ENCODE measurements at places on chromosomes 5 and 9.

DNA sequence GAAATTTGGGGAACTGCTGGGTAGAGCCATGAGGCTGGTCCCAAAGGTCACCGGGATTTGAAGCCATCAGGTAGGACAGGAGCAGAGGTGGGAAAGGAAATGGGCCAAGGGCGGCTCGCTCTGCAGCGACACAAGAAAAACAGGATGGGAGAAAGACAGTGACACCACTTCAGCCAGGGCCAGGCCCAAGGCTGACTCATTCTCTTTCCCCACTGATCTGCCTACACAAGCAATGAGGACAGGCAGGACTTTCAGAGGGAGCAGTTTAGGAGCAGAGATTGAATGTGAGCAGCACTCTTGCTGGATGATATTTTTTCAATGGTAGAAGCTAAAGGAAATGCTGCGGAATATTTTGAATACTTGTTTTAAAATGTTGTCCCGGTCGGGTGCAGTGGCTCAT lies 3.5 kb downstream of the RUFY1 start:
- no peak for DNase-seq

DNA sequence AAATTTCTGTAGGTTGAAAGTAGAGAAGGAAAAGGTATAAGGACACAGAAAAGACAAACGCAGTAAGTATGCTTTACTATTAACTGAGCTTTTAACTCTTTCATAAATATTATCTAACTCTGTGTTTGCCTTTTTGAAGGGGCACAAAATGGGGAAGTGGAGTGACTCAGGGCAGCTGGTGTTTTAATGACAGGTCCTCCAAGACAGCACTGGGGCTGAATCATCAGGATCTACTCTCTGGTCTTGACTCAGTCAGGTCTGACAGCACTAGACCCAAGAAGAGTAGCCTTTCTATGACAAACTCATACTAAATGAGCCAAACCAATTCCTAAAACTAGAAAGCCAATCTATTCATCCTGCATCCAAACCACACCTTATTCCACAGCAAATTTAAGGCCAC lies 102.2 kb downstream of the APTX start:
- no peak for DNase-seq

- DNase-seq, result no peak
Observed at GRCh38 chr5:157384971-157385709, 74.9 kb upstream of the NIPAL4 start.

- DNase-seq, result no peak
Observed at GRCh38 chr5:2007878-2008501, 125.3 kb upstream of the IRX4 start.

DNA sequence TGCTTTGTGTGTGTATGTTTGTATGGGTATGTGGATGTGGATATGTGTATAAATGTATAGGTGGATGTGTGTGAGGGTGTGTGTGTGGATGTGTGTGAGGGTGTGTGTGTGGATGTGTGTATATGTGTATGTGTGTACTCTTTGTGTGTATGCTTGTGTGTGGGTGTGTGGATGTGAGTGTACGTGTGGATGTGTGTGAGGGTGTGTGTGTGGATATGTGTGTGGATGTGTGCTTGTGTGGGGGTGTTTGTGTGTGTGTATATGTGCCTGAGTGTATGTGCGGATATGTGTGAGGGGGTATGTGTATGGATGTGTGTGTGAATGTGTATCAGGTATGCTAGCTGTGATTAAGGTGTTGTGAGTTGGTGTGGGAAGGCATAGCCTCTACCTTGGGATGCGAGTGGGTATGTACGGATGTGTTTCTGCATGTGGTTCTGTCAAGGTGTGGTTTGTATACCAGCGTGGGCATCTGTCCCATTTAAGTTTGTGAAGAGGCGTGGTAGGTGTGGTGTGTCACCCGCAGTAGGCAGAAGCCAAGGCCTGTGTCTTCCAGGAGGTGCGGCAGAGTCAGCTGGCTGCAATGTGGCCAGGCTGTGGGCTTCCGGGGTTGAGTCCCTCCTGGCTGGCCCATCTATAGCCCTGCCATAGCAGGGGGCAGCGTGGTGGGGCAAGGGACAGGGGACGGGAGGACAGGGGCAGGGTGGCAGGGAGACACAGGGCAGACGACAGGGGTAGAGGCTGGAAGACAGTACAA lies 155.8 kb downstream of the DAB2IP start:
- no peak for DNase-seq

Data from NCI-H1092 (cell line).